Body of pancreas (tissue), 4 donors: ENCODE measurements at places on chromosomes 11 and 22. TPM values are rescaled to one million over a fixed set of nuclear protein-coding genes. Genes with fewer than 3 reads are reported as not detected.

GRCh38 chr11:455566-456147 is 5.6 kb downstream of the PTDSS2 start:
- DNase-seq = no peak

DNA sequence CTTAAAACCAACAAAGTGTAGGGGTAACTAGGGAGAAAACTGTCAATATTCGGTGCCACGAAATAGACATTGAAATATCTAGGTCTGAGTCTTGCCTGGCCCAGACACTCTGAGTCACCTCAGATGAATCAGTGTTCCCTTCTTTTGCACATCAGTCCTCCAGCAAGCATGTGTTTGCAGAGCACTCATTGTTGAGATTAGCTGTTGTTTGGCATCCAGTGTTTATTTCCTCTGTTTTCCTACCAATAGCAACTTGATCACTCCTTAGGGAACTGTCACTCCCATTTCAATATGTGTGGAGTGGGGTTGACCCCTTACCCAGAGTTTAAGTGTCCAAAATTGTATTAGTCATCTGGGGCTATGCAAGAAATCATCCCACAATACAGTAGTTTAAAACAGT is 4.7 kb upstream of the ASCC2 start:
- DNase-seq = no peak

DNA sequence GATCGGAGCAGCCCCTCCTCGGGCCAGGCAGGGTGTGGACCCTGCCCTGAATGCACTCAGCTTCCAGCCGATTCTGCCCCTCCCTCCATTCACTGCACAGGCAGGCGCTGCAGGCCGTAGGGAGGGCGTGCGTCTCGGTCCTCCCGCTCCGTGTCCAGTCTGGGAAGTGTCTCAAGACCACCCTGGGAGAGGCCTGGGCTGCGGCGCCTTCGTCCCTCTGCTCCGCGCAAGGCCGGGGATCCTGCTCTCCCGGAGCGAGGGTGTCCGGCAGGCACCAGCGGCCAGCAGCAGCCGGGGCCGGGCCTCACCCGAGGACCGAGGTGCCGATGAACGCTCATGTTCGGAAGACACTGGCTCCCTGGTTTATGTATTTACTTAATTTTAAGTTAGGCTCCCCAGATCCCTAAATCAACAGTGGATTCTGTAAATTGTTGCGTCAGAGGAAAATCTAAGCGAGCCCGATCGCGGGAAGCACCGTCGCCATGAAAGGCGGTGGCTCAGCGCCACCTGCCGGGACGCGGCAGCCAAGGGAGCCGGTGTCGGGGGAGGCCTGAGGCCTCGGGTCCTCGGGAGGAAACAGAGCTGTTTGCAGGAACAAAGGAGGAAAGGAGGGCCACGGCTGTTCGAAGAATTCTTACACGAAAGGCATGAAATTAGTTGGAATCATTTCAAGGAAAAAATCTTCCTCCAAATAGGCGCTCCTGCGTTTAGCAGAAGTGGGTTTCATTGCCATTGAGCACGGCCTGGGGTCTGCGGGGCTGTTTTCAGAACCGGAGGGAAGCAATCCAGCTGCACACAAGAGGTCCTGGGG is 195.3 kb downstream of the BRD1 start:
- peak; percentile 54 for DNase-seq

TEX54 gene
- total RNA-seq = not detected

LMO2 gene
- 7.3 TPM for total RNA-seq

- no peak for DNase-seq
These were observed 5.2 kb downstream of the TAF1D start for GRCh38 chr11:93736129-93736528.

GRCh38 chr11:122634501-122634900 is 21.0 kb upstream of the UBASH3B start:
- DNase-seq = no peak

EPS8L2 gene
- total RNA-seq = 126 TPM

- no peak for DNase-seq
These were observed 4.9 kb downstream of the LRP4 start for GRCh38 chr11:46913484-46913883.

ENTHD1 gene
- not detected for total RNA-seq

- peak; percentile 80 for DNase-seq
These were observed 17.8 kb upstream of the RAPSN start for GRCh38 chr11:47466701-47467250.

DNA sequence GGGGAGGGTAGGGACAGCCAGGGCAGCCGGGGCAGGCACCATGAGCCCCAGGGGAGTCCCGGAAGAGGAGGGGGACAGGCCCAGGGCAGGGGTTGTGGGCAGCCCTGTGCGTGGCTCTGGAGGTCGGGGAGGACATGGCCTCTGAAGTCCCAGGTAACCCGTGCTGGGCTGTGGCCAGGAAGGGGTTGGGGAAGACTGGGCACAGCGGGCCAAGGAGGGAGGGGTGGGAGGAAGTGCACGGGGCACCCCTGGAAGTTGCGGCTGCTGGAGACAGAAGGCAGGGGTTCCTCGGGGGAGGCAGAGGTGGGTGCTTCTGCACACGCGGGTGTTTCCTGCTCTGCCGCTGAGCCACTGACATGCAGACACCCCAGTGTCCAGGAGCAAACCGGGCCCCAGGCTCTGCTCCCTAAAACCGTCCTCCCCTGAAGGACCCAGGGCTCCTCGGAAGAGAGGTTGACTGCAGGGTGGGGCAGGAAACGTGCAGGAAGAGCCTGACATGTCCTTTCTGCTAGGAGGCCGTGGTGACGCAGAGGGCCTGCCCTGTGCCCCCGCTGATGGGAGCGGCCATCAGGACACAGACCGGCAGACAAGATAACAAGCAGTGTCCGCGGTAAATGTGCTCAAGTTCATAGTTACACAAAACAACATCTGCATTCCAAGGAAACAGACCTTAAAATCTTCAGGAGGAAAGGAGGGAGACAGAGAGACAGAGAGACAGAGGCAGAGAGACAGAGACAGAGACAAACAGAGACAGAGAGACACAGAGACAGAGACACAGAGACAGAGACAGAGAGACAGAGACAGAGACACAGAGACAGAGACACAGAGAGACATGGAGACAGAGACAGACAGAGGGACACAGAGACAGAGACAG is 5.7 kb downstream of the TNNI2 start:
- DNase-seq = no peak

RPL27A gene
- 1,209 TPM for total RNA-seq

- no peak for DNase-seq
These were observed 95.2 kb upstream of the BID start for GRCh38 chr22:17869285-17870096.

DNA sequence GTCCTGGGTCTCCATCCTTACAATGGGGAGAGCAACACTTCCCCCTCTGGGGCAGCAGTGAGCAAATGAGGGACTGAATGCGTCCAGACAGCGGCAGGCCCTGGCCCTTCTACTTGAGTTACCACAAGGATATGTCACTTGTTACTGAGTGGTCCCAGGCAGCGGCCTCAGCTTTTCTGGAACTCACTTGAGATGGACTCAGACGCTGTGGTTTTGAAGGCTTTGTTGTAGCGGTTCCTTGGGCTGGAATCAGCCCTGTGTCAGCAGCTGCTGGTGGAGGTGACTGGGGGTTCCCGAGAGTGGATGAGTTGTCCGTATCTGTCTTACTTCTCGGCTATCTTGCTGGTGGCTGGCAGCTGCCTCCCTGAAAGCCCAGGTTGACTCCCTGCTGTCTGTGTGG is 77.0 kb downstream of the MICAL2 start:
- DNase-seq = no peak

DNA sequence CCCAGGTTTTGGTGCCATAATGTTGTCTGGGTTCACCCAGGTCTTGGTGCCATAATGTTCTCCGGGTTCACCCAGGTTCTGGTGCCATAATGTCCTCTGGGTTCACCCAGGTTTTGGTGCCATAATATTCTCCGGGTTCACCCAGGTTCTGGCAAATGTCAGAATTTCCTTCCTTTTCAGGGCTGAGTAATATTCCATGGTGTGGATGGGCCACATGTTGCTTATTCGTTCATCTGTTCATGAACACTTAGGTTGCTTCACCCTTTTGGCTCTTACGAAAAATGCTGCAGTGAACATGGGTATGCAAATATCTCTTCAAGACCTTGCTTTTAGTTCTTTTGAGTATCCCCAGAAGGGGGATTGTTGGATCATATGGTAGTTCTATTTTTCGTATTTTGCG is 15.1 kb upstream of the GRAMD4 start:
- no peak for DNase-seq

DNA sequence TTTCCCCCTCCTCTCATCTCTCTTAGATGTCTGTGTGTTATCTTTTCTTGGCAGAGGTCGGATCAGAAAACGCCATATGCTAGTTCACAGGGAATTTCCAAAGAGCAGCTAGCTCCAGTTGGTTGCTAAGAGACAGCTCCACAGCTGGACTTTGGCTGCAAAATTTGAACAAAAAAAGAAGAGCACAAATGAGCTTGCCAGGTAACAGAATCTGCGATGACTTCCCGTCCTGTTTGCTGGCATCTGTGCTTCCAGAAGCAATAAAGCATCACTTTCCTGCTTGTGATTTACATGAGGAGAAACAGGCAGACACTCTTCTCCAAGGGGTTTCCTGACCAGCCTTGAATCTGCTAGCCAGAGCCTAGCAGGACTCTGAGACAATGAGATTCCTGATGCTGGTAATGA is 596.0 kb upstream of the B3GAT1 start:
- DNase-seq = no peak

GLYATL1 gene
- 0.78 TPM for total RNA-seq

CHST1 gene
- total RNA-seq = 2.0 TPM

CDON gene
- total RNA-seq = 7.3 TPM

- DNase-seq = no peak
These were observed 284.8 kb downstream of the ETS1 start for GRCh38 chr11:128302425-128303186.

OR8B8 gene
- total RNA-seq = not detected

PAMR1 gene
- 0.99 TPM for total RNA-seq

VSIG10L2 gene
- not detected for total RNA-seq

- no peak for DNase-seq
These were observed 434.5 kb upstream of the B3GAT1 start for GRCh38 chr11:134846328-134847082.

GRCh38 chr11:134460062-134460561 is 48.1 kb upstream of the B3GAT1 start:
- no peak for DNase-seq

DNA sequence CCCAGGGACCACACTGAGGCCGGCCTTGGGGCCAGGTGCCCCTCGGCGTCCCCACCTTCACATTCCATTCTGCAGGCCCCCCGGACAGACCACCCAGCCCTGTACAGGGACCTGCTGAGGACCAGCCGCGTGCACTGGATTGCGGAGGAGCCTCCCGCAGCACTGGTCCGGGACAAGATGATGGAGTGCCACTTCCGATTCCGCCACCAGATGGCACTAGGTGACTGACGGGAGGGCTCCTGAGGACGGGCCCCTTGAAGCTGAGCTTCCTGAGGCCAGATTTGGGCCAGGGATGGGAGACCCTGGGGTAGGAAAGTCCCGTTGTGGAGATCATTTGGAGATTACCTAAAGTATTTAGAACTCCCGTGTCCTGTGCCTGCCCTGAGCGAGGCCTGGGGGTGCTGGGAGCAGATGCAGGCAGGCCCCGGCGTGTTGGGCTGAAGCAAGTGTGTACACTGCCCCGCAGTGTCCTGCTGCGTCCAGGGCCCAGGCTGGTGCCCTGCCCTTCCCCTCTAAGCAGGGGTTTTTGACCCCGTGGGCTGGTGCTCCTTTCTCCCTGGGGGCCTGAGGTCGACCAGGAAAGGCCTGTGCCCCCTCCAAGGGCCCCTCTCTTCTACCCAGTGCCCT is 20.0 kb downstream of the TRMU start:
- peak; percentile 65 for DNase-seq

CCDC87 gene
- not detected for total RNA-seq

CLDN5 gene
- 36.9 TPM for total RNA-seq

APOA4 gene
- total RNA-seq = not detected

- DNase-seq = no peak
These were observed 4.8 kb upstream of the PRR33 start for GRCh38 chr11:1896468-1896867.

DTX4 gene
- total RNA-seq = 10.4 TPM

HEPN1 gene
- total RNA-seq = not detected

OR5B12 gene
- total RNA-seq = not detected

- DNase-seq = no peak
These were observed 37.3 kb upstream of the RRAS2 start for GRCh38 chr11:14396273-14396672.

DNA sequence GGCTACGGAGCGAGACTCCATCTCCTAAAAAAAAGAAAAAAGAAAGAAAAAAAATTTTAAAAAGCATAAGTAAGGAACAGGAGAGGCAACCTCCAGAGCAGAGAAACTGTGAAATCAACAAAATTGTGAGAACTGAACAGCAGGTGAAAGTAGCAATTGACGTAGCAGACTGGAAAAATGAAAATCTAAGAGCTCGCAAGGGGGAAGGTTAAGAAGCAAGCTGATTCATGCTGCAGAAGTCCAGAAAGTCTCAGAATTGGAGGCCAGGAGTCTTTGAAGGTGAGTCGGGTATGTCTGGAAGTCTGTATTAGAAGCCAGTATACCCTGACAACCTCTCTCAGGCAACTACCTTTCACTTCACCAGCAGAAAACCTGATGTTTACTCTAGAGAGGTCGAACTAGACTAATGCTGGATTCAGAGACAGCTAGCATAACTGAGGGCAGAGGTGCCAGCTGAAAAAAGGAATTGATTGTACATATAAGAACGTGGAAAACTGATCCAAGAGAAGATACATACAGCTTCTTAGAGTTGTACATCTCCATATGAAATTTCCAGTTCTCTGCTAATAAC is 161.5 kb downstream of the WNT11 start:
- DNase-seq = no peak

- DNase-seq = no peak
These were observed 95.9 kb downstream of the FBXO7 start for GRCh38 chr22:32570501-32570900.

- no peak for DNase-seq
These were observed 899 bp upstream of the RAB30 start for GRCh38 chr11:83072350-83073242.

DNA sequence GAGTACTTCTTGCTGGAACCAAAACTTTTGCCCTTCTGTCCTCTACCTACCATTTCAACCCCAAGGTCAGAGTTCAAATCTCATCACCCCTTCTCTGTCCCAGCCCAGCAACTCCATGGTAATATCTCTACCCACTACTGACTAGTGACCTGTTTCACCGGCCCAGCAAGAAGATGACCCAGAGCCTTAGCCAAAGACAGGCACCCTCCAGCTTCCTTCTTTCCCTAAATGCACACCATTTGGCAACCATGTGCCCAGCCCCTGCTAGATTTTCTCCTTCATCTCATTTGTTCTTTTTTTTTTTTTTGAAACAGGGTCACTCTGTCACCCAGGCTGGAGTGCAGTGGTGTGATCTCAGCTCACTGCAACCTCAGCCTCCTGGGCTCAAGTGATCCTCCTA is 14.9 kb downstream of the ARAP1 start:
- DNase-seq = no peak

SLC29A2 gene
- 14.2 TPM for total RNA-seq
